AG10803 (cell line): ENCODE measurements at places on chromosomes 16 and 17.
A peak's percentile ranks its signal among the peaks of the same experiment; 100 is the strongest.

- peak; percentile 49 for DNase-seq
Observed at GRCh38 chr16:86975445-86975844, 341.7 kb downstream of the C16orf95 start.

- DNase-seq = no peak
Observed at GRCh38 chr16:79994418-79994817, 393.9 kb upstream of the MAF start.

GRCh38 chr17:48961516-48962233 is 6.7 kb downstream of the GIP start:
- DNase-seq = peak; percentile 50

GRCh38 chr16:86195863-86196630 is 297.1 kb downstream of the IRF8 start:
- no peak for DNase-seq

DNA sequence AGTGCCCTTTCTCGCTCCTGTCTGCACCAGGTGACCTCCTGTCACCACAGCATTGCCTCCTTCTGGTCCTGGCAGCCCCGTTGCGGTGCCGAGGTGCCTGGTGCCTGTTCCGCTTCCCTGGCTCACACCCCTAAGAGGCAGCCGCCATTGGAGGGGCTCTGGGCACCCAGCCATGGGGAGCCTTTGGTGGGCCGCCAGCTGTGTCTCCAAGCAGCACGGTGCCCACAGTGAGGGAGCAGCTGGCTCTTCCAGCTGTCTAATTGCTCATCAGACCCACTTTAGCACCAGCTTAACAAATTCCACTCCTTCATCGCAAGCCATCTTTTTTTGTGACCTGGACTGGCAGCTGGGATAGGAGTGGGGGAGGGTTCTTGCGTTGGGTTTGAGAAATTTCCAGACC is 276.1 kb downstream of the SNX29 start:
- DNase-seq = no peak

DNA sequence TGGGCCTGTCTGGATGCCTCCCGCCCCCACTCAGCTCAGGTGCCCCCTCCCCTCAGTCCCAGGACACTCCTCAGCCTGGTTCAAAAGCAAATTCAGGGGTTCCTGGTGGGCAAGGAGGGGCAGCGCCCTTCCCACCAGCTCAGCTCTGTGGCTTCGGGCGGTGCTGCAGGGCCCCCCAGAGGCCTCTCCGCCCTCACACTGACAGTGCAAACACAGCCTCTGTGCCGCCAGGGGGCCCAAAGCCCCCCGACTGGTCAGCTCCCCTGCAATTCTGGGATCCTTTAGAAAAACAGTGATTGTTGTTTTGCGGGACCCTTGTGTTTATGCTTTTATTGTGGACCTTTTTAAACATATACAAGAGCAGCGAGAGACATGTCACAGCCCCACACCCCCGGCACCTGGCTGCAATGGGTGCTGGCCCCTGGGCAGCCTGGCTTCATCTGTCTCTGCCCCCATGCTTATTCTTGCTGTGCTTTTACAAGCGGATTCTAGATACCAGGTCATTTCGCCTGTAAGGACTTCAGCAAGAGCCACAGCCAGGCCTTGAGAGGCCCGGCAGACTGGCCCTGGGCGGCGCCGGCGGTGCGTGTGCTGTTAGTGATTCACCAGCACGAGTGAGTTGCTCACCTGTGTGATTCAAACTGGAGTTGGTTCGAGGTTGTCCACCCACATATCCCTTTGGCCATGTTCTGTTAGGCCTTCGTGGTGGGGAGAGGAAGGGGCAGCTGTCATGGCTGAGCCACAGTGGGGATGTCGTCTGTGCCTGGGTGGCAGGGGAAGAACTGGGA is 21.2 kb downstream of the ZNF469 start:
- DNase-seq = no peak

DNA sequence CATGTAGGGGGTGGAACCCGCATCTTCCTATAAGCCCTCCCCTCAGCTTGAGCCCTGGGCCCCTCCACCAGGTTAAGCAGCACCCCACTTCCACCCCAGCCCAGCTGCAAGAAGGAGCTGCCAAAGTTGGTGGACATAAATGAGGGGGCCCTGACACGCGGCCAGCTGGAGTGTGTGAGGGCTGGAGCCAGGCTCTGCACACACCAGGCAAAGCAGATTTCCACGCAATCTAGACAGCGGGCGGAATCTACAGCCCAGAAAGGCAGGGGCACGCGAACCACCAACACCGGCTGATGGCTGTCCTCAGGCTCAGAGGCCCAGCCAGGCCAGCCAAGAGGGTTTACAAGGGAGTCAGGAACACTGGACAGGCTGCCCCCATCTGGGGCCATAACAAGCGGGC is 171.2 kb downstream of the ZNF423 start:
- no peak for DNase-seq

- no peak for DNase-seq
Observed at GRCh38 chr16:26177438-26177837, 485.7 kb downstream of the HS3ST4 start.

GRCh38 chr16:16120382-16121184 is 102.7 kb downstream of the ABCC6 start:
- no peak for DNase-seq

DNA sequence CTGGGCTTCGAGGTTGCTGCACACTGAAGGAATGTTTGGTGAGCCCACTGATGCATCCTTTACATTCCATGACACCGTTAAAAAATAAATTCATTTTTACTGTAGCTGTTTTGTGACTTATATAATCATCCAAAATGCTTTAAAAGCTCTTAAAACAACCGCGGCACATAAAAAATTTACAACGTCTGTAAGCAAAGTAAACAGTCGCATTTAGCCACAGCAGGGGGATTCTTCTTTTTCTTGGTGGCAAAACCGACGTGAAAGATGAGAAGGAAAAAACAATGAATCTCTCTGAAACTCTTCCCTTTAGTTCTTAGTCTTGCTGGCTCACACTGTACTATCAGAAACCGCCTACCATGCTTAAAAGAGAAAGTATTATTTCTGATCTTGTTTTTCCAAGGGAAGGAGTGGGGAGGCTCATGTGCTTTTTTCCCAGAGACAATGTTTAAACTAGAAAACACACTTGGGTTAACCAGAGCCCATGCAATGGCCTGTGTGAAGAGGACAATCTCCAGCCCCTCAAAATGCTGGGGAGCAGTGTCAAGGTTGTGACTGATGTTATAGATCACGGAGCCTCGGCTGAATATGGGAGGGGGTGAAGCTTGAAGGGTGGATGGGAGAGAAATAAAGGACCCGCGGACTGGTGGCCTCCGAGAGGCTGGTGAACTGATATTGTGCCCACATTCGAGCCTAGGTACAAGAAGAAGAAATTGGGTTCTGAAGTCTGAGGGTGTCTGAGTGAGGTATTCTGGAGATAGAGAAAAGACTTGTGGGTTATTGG is 91.1 kb downstream of the IRF8 start:
- DNase-seq = no peak

GRCh38 chr16:15689290-15689689 is 39.2 kb downstream of the NDE1 start:
- peak; percentile 20 for DNase-seq

DNA sequence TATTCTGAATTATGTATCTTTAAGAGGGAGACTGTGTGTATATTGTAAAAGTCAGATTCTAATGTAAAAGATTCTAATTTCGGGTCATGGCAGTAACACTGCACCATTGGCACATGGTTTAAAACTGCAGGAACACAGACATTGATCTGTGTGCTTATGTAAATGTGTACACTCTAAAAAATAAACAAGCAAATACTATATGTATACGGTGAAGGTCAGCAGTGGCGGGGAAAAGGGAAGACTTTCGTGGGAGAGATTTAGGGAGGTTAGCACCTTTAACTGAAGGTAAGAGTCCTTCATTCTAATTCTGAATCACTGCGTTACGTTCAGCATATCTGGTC is 157.8 kb upstream of the FAM20A start:
- no peak for DNase-seq

- peak; percentile 6 for DNase-seq
Observed at GRCh38 chr16:72673118-72673517, 374.8 kb downstream of the ZFHX3 start.

DNA sequence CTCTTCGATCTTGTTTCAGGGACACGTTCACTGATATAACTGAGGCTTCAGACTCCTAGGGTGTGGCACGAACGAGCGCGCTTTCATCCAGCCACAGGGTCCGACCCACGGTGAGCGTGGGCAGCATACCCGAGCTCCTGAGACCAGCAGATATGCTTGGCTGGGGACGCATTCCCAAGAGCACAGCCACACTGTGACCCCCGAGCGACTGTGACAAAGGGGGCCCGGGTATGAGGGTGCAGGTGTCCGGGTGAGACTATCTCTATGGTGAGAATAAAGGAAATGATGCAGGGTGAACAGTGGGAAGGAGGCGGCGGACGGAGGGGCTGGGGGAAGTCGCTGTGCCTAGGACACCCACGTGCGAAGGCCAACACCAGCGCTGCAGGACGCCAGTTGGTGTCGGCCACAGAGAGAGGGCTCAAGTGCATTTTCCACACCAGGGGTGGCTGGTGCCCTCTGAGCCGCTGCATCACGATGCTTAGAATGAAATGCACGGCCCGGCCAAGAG is 17.6 kb downstream of the RPH3AL start:
- no peak for DNase-seq

GRCh38 chr16:5561800-5562199 is 464.2 kb upstream of the EEF2KMT start:
- DNase-seq = no peak

DNA sequence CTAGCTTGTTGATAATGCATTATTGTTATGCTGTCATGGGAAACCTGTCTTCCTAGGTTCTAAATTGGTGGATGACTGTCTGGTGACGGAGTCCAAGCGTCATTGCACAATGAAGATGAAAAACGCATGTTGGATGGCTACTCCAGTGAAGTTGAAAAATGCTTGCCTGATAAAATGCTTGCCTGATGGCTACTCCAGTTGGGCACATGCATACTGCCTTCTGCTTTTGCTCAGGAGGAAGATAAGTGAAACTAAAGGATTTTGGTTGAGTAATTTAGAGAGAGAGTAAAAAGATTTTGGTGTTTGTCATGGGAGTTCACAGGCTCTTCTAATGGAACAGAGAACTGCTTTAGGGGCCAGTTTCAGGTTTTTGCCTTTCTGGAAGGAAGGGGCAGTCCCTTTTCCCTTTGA is 118.6 kb downstream of the PRKCA start:
- peak; percentile 93 for DNase-seq

DNA sequence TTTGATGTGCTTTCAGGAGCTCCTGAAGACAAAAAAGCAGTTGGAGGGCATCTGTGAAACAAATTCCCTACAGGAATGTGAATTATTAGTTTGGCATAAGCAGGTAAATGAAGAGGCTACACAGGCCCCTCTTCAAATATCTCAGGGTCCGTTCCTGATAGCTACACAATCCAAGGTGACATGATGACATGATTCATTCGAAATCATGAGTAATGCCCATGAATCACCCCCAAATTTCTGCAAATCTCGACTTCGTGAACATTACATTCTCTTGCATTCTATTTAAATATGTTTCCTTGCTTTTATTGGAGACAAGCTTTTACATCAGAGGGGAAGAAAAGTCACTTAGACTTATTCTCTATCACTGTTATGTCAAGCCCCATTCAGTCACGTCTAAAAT is 22.3 kb downstream of the GAN start:
- DNase-seq = no peak

- DNase-seq = no peak
Observed at GRCh38 chr16:88855176-88855575, 1.6 kb downstream of the GALNS start.

DNA sequence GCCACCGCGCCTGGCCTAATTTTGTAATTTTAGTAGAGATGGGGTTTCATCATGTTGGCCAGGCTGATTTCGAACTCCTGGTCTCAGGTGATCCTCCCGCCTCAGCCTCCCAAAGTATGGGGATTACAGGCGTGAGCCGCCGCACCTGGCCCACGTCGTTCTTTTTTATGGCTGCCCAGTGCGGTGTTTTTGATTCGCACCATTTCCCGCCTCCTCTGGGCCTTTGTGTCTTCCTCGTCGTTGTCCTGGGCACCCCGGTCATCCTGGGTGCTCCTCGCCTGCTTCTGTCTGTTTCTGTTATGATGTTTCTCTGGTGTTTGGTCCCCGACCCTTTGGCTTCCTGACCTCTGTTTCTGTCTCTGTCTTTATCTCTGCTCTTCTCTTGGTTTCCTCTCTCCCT is 15.0 kb downstream of the CBX4 start:
- DNase-seq = no peak

DNA sequence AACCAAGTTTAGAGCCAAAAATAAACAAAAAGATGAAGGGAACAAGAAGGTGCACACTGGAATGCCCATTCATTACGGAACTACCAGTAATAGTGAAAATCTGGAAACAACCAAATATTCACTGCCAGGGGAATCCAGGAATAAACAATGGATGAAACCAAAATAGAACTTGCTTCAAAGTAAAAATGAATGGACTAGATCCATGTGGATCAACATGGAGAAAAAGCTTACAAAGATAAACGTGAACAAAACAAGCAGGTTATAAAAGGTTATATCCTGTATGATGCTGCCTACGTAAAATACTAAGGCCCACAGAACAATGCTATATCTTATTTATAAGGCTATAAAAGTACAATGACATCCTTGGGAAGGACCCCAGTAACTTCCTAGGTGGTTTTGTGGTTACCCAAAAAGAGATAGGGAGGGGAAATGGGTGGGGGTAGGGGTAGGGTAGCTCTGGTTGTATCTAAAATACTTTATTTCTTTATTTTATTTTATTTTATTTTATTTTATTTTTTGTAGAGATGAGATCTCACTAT is 12.8 kb upstream of the CCL22 start:
- no peak for DNase-seq

DNA sequence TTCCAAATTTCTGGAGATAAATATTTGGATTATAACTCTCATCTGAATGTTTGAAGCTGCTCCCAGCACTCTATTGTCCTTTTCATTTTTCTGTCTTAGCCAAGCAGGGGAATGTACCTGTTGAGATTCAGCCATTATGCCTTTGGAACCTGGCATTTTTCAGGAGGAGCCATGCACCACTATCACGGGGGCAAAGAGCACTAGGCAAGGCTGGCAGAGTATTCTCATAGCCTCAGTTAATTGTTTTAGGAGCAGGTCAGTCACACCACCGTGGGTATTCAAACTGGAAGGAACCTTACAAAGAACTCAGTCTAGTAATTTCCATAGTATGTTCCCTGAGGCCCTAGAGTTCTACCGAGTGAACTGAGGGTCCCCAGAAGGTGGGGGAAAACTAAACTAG is 348.9 kb downstream of the TMEM114 start:
- no peak for DNase-seq

GRCh38 chr16:72905581-72905980 is 142.3 kb downstream of the ZFHX3 start:
- DNase-seq = peak; percentile 25

- no peak for DNase-seq
Observed at GRCh38 chr16:76486740-76487139, 209.5 kb downstream of the CNTNAP4 start.

DNA sequence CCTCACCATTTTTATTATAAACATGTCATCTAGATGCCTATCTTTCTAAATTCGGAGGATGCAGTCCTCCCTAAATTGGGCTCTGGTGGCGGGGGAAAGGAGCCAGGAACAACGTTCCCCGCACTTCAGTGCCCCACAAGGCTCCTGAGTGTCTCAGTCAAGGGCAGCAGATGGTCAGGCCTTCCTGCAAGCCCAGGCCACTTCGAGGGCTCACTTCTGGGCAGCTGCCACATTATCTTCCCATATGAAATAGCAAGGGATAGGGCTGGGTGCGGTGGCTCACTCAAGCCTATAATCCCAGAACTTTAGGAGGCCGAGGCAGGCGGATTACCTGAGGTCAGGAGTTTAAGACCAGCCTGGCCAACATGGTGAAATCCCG is 32.3 kb downstream of the FBXO31 start:
- peak; percentile 14 for DNase-seq
